ENCODE measurements at places on chromosomes 1 and 21. TPM values are rescaled to one million over a fixed set of nuclear protein-coding genes. Genes with fewer than 3 reads are reported as not detected.

- DNase-seq: peak; percentile 73
Measured at GRCh38 chr1:2255420-2256369, 27.6 kb downstream of the SKI start.

DNA sequence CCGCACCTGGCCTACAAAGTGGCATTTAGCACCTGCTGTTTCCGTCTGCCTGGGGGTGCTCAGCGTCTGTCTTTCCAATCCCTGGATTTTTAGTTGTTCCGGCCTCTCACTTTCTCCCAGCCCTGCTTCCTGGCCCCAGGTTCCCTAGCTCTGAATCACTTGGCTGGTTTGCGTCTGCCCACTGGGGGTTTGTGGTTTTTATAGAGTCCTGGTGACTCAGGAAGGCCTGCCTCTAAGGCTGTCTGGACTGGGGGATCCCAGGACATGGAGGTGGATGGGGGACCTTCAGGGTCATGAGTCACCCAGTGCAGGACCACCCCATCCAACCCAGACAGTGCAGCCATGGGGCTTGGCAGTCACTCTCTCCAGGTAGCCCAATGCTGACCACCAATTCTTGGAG, 53.5 kb downstream of the MRPL37 start:
- peak; percentile 94 for DNase-seq

GRCh38 chr1:186617926-186618325, 62.3 kb downstream of the PTGS2 start:
- DNase-seq: no peak

The CHI3L2 gene
- 0.39 TPM for polyA plus RNA-seq

The CCDC30 gene
- polyA plus RNA-seq: 0.17 TPM

DNA sequence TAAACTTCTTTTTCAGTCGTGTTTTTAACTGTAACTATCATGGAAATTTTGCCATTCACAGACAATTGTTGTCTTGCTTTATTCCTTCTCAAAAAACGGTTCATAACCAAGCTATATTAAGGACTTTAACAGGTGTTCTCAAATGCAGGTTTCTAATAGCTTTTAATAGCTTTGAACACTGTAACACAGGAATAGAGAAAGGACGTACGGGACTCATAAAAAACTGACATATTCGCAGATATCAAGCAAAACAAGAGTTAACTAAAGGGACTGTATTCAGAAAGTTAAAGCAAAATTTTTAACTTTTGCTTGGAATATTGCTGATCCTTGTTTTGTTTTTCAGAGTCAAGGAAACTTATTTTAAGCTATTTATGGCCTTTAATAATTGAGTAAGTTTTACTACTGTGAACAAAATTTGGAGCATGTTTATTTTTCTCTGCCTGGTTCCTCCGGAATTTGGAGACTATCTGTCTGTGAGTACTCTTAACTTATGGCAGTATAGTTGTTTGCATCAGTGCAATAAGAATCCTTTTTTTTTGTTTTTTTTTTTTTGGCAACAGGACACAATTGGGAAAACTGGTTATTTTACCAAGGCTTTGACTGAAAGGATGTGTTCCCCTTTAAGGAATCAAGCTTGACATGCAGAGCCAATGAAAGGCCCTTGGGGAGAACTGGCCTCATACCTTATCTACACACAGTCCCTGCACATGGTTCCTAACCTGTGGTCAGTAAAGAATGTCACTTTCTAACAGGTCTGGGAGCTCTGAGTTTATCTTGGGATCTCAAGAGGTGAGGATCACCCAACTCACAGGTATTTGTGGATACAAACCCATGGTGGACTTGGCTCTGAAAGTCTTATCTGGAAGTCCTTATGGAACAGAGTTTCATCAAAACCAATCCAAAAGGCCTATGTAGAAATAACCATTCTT, 5.8 kb upstream of the CD46 start:
- no peak for DNase-seq

The CSF3R gene
- polyA plus RNA-seq: not detected

DNA sequence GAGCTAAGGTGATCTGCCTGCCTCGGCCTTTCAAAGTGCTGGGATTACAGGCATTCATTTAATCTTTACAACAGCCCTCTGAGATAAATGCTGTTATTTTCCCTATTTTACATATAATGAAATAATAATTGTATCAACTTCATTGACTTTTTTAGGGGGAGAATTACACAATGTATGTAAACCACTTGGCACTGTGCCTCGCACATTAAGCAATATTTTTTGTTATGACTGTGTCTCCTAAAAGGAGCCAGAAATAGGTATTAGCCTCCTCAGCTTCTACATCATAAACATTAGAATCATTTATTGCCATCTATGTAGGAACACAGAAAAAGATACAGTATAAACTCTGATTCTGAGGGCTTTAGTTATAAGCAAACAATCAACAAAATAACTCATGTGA, 1.1 kb upstream of the DNAJC28 start:
- DNase-seq: peak; percentile 57

The TDRD10 gene
- not detected for polyA plus RNA-seq

The LAX1 gene
- polyA plus RNA-seq: not detected

DNA sequence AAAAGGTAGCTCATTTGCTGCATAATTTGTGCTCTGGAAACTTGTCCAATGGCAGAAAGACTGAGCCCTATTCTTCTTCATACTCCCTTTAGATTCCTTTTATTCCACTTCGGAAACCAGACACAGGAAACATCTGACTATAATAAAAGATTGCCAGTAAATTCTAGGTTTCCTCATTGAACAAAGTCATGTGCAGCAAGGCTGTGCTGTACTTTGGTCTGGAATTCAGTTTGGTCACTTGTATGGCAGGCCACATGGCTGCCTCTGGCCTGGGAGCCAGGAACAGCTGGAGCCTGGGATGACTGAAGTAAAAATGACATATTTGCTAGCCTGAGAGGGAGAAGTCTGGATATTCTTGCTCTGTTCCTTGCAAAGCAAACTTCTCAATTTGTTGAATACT, 79.6 kb downstream of the ST3GAL3 start:
- peak; percentile 33 for DNase-seq

GRCh38 chr1:51750729-51751128, 127.8 kb downstream of the NRDC start:
- DNase-seq: peak; percentile 42

DNA sequence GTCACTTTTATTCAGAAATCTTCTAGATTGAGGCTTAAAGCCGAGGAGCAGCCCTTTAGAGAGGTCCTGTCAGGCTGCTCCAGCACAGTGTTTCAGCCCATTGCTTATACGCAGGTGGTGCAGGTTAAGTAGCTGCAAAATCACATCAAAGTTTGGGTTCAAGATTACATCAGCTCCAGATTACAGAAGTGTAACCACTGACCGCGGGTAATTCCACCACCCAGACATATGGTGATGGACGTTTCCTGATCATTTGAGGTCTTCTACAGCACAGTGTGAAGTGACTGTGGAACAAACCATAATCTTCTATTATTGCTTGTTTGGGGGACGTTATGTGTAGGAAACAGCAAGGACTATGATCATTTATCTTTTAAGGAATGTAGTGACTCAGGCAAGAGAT, 11.8 kb downstream of the C1orf115 start:
- DNase-seq: no peak

The SCNM1 gene
- polyA plus RNA-seq: 35.3 TPM

GRCh38 chr1:223712194-223712849, at the start of gene CAPN2:
Gene CAPN2 (plus strand): TSS chr1:223712539. CDS start chr1:223712641, 102 bp downstream.
- peak; percentile 86 for DNase-seq

- DNase-seq: no peak
Measured at GRCh38 chr1:203450479-203451149, 25.0 kb upstream of the PRELP start.

DNA sequence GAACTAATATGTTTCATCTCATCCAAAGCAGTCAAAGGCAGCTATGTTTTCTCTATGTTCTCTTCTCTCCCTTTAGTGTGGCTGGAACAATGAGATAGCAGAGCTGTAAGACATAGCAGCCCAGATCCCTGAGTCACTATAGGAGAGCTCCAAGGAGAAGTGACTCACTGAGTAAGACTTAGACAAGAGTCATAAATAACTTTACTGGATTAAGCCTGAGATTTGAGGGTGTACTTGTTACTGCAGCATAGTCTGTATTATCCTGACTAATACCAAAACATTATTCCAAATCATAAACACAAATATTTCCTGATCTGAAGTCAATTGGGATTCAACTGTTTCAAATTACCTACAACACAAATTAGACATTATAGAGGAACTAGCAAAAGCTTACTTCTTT, 3.9 kb downstream of the KRTAP19-8 start:
- DNase-seq: no peak

- DNase-seq: no peak
Measured at GRCh38 chr1:47781171-47781959, 215.8 kb downstream of the TRABD2B start.

The CELA3A gene
- polyA plus RNA-seq: not detected

GRCh38 chr1:208132287-208132882, 111.8 kb downstream of the PLXNA2 start:
- peak; percentile 42 for DNase-seq

All from IMR-90 (cell line).